Kasumi-1 (cell line): ENCODE measurements at places on chromosomes 16 and 17.

GRCh38 chr17:32849879-32850278, 27.0 kb downstream of the MYO1D start:
- DNase-seq, result no peak

- peak; percentile 76 for DNase-seq
Observed at GRCh38 chr16:89921702-89922476, 1.3 kb upstream of the TUBB3 start.

GRCh38 chr16:4511441-4512082, 27.0 kb downstream of the CDIP1 start:
- DNase-seq, result peak; percentile 40

DNA sequence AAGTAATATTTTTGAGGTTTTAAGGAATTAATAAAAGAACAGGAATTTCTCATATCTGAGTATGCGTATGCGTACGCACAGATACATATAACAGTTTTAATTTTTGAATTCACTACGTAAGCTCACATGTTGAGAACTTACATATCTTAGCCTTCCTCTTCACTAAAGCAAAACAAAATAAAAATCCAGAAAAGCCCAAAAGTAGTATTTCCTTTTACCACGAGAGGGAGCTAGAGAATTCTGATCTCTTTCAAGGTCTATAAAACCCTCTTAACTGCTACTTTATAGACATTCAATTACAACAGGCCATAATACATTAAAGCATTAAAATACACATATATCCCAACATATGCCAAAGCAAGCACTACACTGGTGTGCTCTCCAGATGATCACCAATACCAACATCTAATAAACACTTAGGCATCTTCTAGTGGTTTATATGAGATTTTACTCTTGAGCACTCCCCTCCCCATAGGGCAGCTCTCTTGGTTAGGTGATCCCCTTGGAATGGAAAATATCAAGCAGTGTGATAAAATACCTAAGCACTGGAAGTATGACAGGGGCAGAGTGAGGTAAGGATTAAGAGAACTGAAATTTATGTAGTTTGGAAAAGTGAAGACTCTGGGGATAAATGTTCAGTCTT, 94.0 kb downstream of the SKAP1 start:
- DNase-seq, result peak; percentile 93

DNA sequence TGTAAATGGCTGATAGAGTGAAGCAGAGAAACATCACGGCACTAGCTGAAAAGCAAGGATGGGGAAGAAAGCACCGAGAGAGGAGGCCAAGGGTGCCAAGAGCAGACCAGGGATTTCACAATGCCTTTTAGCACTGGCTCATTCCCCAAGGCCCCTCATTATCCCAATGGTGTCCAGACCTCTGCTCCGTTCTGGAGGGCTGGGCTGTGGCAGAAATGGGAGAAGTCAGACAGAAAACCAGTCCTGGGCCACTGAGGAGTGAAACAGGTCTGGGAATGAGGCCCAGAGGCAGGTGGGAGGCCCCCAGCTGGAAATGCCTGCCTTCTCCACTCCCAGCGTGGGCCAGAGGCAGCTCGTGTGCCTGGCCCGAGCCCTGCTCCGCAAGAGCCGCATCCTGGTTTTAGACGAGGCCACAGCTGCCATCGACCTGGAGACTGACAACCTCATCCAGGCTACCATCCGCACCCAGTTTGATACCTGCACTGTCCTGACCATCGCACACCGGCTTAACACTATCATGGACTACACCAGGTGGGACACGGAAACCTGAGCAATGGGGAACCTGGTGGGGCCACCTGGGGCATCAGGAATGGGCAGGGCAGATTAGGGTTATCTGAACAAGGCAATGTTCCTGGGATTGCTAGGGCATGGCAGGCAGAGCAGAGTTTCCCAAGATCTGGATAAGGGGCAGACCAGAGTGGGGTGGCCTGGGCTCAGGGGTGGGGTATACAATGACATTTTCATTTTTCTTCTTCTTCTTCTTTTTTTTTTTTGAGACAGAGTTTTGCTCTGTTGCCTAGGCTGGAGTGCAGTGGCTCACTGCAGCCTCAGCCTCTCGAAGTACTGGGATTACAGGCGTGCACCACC, 20.3 kb downstream of the ANKRD40 start:
- no peak for DNase-seq

- no peak for DNase-seq
Observed at GRCh38 chr17:61662741-61663140, 71.7 kb upstream of the NACA2 start.

DNA sequence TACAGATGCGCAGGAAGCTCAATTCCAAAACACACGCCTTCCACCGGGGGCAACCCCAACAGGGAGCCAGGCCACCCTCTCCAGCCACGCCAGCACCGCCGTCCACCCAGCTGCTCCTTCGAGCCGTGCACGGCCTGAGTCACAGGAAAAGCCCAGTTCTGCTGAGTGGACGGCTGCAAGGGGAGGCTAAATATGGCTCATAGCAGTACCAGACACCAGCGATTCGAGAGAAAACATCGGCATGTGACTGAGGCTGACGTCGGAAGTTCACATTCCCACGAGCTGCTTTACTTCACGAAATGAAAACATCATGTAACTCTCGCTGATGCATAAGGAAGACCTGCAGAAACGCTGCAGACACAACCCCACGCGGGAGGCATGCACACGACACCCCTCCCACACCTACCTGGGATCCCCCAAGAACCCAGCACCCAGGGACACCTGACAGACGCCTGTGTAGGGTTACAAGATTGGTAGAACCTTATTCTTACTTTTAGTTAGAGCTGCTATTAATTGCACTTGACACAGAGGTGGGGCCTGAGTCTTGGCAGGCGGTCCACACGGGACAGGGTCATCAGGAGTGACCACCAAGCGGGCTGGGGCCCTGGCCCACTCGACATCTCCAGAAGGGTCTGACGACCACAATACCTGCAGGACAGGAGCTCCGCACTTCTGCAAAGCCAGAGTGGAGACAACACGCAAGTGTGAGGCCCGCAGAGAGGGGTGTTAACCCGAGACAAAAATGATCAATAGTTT, 116.8 kb downstream of the ANKRD11 start:
- DNase-seq, result no peak

DNA sequence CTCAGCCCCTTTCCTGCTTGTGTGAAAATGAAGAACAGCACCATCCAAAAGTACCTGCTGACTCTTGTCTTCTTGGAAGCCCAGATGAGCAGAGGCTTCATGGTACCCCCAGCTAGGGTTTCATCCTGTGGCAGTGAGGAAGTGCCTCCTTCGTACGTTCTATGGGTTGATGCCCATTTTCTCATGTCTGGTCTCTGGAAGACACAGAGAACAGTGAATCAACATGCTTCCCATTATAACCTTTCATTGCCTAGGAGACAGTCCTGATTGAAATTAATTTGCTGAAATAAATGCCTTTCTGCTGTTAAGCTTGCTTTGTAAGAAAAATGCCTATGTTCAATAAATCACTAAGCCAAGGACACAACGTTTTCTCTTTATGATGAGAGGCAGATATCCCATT, 36.5 kb downstream of the RCVRN start:
- no peak for DNase-seq

GRCh38 chr17:48021934-48022333, 15.7 kb downstream of the COPZ2 start:
- no peak for DNase-seq

DNA sequence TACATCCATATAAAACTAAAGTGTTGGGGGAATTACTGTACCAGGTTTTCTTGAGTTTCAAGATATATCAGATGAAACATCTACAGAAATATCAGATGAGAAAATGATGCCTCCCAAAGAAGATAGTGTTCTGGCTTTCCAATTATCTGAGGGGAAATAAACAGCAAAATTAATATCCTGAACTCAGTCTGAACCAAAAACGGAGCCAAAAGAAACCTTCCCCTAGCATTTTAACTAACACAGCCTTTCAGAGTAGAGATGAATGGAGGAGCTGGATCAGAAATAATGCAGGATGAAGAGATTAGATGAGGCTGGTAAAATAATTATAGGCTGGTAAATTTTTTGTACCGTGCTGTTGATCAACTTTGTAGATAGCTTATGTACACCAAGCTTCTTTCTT, 16.2 kb downstream of the ERCC4 start:
- no peak for DNase-seq

DNA sequence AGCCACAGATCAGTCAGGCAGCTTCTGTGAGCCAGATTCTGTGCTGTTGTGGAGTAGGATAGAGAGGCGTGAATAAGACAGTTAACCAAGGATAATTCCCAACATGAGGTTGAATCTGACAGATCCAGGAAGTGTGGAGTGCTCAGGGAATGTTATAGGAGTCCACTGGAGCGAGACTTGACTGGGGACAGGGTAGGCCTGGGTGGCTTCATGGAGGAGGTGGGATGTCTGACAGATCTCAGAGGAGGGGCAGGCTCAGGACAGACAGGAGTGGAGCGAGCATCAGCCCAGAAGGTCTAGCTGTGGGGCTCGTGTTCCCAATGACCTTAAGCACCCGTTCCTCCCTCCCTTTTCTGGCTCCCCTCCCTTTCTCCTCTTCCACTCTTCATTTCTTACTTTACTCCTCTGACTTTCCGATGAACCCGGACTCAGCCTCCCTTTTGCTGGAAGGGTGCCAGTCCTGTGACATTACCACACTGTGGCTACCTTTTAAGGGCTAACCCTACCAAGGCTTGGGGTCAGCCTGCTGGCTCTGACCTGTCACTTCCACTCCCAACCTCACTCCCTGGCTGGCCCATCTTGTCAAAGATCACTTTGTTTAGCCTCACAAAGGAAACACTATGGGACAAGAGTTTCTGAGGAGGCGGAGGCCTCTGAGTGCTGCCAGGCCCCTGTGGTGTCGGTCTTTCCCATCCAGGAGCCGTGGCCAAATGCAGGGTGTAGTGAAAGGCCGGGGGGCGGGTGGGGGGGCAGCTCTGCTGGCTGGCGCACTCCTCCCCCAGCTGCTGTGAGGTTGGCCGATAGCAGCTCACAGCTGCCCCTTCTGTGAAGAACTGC, 28.5 kb upstream of the EFCAB13 start:
- DNase-seq, result no peak

DNA sequence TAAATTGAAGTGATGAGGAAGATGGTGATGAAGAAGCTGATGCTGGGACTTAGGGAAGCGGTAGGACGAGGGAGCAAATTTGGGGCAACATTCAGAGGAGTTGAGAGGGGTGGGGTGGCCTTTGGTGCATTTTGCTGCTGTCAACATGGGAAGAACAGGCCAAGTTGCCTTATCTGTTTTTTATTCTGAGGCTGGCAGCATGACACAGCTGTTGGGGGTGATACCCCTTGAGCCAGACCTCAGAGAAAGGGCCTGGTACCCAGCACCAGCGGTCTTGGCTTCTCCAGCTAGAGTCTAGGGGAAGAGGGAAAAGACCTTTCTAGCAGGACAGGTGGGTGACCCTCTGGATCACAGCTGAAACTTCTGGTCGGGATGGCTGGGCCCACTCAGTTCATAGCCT, 4.6 kb downstream of the IGFBP4 start:
- no peak for DNase-seq

- DNase-seq, result peak; percentile 9
Observed at GRCh38 chr16:4372001-4372577, 441 bp downstream of the VASN start.

DNA sequence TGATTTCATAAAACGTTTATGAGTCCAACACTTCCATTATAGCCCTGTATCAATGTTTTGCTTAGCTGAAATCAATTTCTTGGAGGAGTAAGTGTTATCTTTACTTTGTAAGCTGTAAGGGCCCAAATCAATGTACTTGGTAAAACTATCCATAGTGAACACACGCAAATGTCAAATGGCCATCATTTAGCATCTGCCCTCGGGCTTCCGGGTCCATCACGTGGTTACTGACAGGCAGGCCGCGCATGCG, 687 bp upstream of the NARF start:
- DNase-seq, result peak; percentile 96

DNA sequence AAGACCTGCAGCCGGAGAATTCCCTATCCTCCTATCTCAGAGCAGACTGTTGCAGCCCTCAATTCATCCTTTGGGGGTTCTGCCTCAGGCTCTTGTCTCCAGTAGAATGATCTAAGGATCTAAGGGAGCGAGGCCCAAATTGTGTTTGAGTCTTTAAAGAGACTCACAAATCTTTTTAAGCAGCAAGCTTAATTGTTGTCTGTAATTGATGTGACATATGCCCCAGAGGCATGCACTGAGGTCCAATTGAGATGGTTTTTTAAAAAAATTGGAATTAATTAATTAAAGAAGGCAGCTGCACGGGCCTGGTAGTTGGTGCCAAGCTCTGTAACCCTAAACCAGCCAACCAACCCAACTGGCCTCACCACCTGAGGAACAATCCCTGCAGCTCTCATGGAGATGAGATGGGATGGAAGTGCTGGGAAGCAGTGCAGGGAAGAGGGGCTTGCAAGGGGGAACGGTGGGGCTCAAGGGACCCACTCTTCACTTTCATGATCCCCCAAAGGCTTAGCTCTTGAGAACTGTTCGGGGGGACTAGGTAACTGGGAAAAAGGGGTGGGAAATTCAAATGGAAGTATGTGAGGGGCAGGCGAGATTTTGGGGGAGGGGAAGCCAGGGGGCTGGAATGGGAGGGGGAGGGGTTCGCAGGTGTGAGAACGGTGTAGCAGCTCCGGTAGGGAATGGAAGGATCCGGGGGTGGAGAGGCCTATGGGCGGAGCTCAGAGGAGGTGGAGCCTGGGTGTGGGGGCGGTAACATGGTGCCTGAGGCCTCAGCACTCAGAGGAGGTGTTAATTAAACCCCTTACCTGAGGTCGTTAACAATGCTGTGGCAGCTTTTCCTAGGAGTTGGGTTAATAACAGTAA, 9.2 kb upstream of the ZNF652 start:
- DNase-seq, result no peak

DNA sequence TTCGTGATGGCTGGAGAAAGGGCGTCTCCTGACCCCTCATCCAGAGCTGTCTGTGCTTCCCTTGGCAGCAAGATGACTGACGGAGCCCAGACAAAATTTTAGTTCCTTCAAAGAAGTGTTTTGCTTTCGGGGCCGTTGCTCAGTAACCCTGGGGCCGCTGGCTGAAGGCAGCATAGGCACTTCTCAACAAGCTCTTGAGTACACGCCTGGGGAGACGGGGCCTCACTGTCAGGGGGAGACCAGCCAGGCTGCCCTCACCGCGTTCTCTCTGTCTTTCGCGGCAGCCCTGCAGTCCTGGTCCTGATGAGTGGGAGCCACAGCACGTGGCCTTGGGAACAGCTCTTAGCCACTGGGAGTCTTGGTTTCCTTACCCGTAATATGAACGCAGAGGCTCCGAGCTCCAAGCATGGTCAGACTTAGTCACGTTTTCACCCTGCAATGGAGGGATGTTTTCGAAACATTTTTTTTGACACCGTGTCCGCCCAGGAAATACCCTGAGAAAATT, 86.0 kb downstream of the IRF8 start:
- peak; percentile 59 for DNase-seq

DNA sequence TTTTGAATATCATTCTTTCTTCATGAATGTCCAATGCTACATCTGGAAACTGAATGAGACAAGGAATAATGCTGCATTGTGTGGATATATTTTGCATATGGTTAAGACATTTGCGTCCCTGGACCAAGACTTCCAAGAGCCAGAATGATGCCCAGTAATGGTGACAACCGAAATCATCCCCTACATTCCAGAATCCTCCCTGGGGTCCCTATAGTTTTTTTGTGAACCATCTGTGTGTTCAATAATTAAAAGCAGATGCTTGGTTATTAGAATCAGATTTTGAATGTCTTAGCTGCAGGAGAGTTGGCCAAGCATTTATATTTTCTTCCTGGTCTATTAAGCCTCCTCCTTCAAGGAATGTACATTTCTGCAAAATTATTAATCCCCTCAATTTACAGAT, 426.7 kb upstream of the CDH8 start:
- no peak for DNase-seq

- no peak for DNase-seq
Observed at GRCh38 chr16:46756772-46757171, 8.6 kb upstream of the MYLK3 start.

- no peak for DNase-seq
Observed at GRCh38 chr17:73410586-73411312, 98.9 kb upstream of the CDC42EP4 start.
